ENCODE measurements at places on chromosomes 5 and 9.
A peak's percentile ranks its signal among the peaks of the same experiment; 100 is the strongest.

DNA sequence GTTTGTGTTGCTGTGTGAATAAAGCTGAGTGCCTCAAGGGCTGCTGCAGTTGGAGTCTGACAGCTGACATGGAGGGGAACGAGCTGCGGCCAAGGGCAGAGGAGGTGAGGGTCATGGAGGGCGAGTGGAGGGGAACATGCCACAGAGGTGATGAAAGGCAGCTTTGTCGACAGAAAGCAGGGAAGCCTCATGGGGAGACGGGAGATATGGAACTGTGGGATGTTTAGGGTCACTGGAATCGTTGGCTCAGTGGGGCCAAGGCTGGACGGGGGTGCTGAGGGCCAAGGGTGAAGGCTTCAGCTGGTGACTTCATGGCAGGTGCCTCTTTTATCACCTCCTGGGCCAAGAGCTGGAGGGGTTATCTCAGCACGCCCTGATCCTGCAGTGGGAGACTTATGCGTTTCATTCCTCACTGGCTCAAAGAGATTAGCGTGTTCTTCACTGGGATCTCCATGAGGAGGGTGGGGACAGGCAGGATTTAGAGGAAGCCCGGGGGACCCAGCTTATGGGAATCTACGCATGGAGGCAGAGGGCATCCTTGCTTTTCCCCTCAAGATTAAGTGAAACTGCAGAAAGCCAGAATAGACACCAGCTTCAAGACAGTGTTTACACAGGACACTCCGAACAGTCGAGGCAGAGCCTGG, 42.2 kb downstream of the FAM240B start:
- no peak for DNase-seq

DNA sequence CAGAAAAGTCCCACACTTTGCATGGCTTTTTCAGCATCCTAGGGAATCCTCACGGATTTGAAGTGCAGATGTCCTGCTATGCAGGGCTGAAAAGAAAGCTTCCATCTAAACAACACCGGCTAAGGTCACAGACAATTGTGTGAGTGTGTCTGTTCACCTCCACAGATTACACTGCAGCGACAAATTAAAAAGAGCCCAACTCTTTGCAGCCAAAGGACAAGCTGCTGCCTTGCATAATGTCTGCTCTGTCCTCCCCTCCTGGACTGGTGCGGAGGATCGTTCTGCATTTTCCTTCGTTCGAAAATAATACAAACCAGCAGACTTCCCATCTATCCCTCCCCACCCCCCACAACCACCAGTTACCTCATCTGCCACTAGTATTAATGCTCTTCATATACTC, 169.1 kb downstream of the MED27 start:
- DNase-seq = no peak

- no peak for DNase-seq
These were observed 134.7 kb downstream of the SLC1A3 start for GRCh38 chr5:36741128-36741527.

DNA sequence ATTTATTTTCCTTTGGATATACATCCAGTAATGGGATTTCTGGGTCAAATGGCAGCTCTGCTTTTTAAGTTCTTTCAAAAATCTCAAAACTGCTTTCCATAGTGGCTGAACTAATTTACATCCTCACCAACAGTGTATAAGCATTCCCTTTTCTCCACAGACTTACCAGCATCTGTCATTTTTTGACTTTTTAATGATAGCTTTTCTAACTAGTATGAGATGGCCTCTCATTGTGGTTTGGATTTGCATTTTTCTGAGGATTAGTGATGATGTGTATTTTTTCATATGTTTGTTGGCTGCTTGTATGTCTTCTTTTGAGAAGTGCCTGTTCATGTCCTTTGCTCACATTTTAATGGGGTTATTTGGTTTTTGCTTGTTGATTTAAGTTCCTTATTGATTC, 90.0 kb upstream of the HMHB1 start:
- no peak for DNase-seq

- peak; percentile 3 for DNase-seq
These were observed 338.0 kb downstream of the SEMA5A start for GRCh38 chr5:9207817-9208418.

DNA sequence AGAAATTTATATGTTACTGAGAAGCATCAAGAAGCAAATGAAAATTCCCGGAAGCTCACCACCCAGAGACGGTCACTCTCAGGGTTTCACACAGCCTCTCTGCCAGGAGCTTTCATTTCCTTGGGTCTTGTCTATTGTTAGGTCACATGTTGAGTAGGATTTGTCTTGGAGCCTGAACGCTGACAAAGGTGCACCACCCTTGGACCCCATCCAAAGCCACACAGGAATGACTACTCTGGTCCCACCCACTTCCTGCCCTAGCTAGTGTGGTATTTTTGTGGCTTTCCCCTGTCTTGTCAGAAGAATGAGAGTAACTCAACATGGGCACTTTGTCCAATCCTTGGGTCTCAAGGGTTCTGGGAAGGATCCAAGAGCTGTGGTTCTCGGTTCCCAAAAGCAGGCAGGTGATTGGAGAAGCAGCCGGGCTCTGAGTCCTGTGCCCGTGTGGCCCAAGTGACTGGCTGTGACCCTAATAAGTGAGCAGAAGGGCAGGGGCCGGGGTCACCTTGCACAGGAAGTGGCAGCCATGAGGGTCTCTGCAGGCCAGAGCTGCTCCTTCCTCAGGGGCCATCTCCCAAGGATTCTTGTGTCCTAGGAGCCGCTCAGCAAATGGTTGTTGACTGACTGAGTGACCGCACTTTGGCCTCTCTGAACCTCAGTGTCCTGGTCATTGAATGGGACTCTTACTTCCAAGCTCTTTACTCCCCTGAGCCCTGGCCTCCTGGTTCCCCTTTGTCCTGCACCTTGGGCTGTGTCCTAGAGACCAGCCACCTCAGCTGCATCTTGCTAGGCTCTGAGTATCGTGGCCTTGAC, 6.9 kb downstream of the FGD3 start:
- DNase-seq = no peak

DNA sequence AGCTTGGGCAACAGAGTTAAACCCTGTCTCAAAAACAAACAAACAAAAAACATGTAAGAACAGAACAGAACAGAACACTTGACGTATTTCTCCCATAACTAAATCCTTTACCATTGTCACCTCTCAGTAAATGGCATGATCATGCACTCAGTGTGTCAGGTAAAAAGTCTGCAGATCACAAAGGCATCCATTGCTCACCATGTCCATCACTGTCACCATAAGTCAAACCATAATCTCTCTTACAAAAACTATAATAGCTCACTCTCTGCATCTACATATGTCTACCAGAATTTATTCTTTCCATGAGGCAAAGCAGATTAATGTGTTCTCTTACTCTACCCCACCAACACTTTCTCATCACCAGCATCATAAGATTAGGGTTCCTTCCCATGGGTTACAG, 387.5 kb downstream of the CDH12 start:
- DNase-seq = no peak

DNA sequence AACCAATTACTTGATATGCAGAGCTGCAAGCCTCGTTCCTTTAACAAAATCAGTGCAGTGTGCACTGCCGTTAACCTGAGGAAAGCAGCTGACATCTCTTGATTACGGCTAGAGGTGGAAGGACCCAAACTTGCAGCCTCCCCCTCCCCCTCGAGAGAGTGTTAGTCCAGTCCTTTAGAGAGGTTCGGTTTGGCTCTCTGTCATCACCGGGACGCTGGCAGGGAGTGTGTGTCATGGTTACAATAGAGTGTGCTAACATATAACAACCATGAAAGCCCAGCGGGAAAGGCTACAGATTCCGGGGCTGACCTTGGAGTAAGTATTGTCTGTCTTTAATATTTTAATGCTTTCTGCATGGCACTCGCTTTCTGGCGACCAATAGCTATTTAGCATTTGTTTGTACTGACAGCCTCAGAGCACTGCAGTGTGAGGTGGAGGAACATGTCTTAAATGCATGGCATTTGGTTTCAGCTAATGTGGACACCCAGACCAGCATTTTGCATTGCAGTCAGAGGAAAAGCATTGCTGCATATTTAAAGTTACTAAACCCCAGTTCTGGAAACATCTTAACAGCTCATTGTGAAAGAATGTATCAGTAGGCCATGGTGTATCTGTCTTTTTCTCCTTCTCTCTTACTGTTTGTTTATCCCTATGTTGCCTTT, 237.5 kb downstream of the CD180 start:
- DNase-seq = no peak

Data from caudate nucleus (tissue), 63 donors.